Cardiac septum (tissue), 1 donor: ENCODE measurements at places on chromosomes 6 and 20. TPM values are rescaled to one million over a fixed set of nuclear protein-coding genes. Genes with fewer than 3 reads are reported as not detected.

The RRAGD gene
- total RNA-seq, result 90.5 TPM

The LY6G6F gene
- total RNA-seq, result not detected

The UTRN gene
- total RNA-seq, result 96.4 TPM

The LCA5 gene
- 2.6 TPM for total RNA-seq

The SMLR1 gene
- total RNA-seq, result not detected

The HLA-DRB1 gene
- 27.6 TPM for total RNA-seq

DNA sequence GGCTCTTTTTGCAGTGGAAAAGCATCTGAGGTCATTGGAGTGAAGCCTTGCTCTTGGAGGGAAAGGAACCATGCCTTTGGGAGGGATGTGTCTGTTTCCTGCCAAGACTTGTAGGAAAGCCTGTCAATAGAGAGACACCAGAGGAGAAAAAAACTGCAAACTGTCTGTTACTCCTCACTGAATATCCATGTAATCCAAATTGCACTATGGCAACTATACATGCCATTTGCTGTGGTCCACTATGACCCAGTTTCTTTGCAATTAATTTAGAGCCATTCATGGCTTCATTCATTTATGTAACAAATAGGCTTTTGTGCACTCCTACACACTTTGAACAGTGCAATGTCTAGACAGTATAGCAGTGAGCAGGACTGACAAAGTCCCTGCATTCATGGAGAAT is 296.5 kb downstream of the SLC35F1 start:
- DNase-seq, result no peak

DNA sequence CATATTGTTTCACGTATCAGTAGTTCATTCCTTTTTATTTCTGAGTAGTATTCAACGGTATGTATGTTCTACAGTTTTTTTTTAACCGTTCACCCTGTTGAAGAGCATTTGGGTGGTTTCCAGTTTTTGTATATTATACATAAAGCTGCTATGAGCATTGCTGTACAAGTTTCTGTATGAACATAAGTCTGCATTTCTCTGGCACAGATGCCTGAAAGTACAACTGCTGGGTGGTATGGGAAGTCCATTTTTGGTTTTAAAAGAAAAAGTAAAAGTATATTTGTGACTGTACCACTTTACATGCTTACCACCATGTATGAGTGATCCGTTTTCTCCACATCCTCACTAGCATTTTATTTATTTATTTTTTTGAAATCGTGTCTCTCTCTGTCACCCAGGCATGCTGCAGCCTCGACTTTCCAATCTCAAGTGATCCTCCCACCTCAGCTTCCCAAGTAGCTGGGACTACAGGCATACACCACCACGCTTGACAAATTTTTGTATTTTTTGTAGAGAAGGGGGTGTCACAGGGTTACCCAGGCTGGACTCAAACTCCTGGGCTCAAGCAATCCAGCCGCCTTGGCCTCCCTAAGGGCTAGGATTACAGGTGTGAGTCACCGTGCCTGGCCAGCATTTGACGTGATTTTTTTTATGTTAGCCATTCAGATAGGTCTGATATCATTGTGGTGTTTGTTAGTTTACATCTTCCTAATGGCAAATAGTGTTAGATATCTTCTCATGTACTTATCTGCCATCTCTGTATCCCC is 11.0 kb upstream of the SIM1 start:
- no peak for DNase-seq

DNA sequence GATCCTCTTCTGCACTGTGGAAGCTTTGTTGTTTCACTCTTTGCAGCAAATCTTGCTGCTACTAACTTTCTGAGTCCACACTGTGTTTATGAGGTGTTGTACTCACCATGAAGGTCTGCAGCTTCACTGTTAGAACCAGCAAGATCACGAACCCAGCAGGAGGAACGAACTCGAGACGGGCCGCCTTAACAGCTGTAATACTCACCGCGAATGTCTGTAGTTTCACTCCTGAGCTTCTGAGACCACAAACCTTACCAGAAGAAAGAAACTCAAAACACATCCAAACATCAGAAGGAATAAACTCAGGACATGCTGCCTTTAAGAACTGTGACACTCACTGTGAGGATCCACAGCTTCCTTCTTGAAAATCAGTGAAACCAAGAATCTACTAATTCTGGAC is 48.1 kb upstream of the MBOAT1 start:
- no peak for DNase-seq

DNA sequence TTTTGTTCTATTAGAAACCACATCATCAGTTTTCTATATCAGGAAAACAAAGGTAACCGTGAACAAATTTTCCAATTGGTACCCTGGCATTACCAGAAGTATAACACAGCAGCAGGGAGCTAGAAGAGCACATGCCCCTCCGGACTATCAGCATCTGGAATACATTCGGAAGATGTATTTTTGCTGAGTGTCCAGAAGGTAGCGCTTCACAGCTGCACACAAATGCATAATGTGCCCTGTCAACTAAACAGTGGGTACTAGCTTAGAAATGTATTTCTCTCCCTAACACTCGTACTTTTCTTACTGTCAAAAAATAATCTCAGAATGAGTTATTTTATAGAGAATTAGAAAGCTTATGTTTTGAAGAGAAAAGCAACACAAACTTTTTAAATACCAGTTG is 77.6 kb downstream of the HUS1B start:
- no peak for DNase-seq

GRCh38 chr6:46113370-46113769 is 16.4 kb upstream of the ENPP4 start:
- DNase-seq, result no peak

DNA sequence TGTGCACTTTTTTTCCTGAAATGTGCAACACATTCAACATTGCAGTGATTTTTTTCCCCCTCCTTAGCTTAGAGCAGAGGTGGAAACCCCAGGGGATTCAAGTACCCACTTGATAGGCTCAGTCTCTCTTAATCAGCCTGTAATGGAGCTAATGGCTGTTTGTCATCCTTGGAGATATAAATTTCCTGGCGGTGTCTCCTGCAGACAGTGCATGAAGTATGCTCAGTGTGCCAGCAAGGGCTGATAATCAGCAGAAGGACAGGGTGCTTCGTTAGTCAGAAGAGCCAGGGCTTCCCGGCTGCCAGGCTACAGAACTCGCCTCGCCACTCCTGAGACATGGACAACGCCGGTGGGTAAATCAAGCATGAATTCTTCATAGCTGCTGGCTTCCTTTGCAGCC is 69.8 kb upstream of the PHACTR2 start:
- DNase-seq, result no peak

GRCh38 chr20:18662279-18663040 is 74.6 kb downstream of the DTD1 start:
- DNase-seq, result no peak

DNA sequence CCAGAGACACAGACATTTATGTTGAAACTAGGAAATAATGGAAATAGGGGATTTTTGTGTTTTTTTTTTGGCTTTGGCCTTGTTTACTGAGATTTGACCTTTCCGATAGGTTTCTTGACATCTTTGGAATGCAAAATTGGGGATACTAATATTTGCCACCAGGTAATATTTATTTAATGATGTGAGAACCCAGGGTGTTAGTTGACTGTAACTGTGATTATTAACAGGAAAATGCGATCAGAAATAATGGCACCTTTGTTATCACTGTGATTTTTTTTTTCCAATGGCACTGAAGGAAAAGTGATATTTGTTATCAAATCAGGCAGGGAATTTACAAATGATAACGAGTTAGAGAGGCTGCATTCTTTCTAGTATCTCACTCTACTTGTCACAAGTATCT is 330.5 kb downstream of the SOX4 start:
- DNase-seq, result no peak

- no peak for DNase-seq
Observed at GRCh38 chr6:41027241-41027640, 11.8 kb downstream of the UNC5CL start.

- no peak for DNase-seq
Observed at GRCh38 chr6:159535656-159536350, 157.2 kb downstream of the SOD2 start.
